Right renal cortex interstitium (tissue), 3 donors: ENCODE measurements at places on chromosomes 3 and 15.

GRCh38 chr3:186519021-186519658, 25.0 kb downstream of the CRYGS start:
- DNase-seq: no peak

DNA sequence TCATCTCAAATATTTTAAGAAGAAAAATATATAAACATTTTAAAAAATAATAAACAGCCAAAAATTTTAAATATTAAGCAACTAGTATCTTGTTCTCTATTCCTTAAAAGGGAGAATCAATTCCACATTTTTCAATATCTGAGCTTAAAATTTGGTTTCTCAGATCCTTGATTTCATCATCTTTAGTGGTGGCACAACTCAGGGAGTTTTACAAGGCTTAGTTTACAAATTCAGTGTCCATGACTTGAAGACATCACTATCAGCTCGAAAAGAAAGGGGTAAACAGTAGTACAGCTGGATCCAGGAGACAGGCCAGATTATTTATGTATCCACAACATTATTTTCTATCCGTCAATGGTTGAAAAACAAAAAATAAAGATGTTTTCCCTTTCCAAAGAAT, 11.6 kb downstream of the IGF2BP2 start:
- DNase-seq: no peak

DNA sequence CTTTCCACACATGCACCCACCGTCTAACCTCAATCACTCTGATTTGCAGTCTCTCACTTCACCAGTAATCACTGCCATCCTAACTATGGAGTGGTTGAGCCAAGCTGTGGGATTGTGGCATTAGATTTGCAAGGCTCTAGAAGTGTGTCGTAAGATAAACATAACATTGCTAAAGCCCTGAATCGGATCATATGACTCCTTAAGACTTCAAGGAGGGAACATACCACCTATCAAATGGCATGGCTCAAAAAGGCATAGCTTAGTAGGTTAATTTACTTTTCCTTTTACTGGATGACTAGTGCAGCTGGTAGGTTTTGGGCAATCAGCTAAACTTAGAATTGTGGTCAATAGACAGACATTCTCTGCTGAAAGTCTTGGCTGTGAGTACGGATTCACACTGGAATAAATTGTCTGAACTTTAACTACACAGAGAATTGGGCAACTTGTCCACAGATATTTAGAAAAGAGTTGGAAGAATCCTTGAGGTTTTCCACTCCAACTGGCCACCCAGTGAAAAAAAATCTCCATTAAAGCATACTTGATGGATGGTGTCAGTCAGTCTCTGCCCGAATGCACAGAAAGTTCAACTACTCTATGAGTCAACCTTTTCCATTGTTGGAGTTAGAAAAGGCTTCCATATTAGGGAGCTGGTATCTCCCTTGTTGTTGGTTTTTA, 476.7 kb upstream of the CBLB start:
- no peak for DNase-seq

DNA sequence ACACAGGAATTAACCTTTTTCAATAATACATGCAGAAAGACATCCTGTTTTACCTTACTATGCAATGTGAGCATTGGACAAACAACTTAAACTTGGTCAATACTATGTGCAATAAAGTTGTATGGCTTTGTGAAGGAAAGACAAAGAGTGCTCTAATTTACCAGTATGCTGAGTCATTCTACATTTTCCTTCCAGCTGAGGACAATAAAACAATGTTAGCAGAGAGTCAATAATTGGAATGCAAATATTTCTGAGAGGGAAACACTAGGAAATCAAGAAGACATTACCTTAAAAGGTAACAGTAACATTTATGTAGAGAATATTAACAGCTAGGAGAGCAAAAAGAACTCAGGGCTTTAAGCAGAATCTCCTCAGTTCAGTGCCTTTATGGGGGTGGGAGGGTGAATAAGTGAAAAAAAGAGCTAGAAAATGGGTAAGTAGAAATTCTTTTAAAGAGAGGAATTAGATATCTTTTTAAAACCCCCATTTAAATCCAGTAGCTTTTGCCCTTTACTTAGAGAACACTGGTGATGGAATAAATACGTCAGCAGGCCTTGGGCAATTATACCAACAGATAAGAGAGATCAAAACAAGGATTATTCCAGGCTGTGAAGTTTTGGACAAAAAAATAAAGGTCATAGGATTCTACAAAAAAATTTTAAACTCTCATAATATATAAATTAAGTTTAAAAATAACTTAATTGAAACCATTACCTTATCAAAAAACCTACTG, 11.6 kb upstream of the HGD start:
- no peak for DNase-seq

- DNase-seq: no peak
Observed at GRCh38 chr15:51193979-51194378, 99.3 kb upstream of the TNFAIP8L3 start.

GRCh38 chr3:51703761-51704510, 2.9 kb upstream of the GRM2 start:
- no peak for DNase-seq

DNA sequence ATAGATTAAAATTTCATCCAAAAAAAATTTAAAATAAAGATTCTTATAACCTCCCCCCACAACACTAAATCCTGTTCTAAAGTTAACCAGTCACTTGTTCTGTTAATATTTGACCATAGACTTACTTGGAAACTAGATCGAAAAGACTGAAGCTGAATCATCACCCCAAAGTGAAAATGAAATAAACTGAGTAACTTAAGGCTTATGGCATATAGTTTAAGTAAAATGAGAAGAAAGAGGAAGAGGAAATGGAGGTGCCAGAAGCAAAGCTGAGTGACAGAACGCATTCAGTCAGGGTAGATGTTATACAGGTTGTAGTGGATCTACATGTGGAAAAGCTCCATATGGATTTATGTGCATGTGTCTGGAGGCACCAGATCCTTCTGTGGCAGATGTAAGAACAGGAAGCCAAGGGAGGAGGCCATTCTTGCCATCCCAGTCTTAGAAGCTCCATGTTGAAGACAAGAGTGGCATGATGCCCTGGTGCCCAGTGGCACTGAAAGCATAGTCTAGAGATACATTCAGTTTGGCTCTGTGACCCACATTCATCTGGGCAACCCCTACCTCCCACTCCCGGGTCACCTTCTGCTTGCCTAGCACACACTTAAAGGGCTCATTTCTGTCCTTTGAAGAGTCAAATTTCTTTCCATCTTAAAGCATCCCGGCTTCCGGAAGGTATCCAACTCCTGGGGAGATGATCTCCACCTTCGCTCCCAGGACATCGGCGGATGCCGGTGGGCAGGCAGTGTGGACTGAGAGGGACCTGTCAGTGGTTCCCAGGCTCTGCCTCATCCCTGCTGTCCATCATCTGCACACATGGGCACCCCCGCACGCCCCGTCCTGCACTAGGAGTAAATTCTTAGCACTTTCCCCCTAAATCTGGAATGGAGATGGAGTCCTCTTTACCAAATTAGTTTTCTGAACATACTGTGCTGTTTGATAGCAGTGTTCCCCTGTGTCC, 90.8 kb downstream of the NEO1 start:
- no peak for DNase-seq

GRCh38 chr3:49199239-49199899, 28.0 kb downstream of the KLHDC8B start:
- DNase-seq: peak; percentile 52

DNA sequence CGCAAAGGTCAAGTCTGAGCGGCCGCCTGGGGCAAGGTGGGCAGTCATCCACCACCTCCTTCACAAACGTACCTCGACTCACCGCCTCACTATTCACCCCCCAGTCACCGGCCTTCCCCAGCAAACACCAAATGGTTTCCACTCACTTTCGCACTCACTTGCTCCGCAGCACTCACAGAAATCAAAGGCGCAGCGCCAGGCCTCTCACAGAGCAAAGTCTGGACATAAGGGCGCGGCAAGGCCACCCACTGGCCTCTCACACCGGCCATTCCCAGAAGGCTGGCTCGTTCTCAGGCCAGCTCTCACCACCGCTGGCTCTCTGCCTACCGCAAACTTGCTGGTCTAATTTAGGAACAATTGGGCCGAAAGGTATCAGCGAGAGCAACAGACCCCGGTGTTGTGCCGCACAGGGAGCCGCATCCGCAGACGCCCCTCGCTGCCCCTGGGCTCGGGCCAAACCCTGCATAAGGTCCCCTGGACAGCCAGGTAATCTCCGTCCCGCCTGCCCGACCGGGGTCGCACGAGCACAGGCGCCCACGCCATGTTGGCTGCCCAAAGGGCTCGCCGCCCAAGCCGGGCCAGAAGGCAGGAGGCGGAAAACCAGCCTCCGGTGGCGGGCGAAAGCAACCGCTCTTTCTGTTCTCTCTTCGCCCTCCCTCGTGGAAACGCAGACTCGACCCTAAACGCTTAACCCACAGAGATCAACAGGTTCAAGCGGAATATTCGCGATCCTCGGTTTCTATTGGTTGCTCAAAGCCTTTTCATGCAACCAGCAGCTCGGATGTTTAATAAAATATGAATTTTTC, 2.9 kb downstream of the SHOX2 start:
- no peak for DNase-seq

GRCh38 chr3:139978966-139979365, 44.0 kb downstream of the CLSTN2 start:
- DNase-seq: no peak

DNA sequence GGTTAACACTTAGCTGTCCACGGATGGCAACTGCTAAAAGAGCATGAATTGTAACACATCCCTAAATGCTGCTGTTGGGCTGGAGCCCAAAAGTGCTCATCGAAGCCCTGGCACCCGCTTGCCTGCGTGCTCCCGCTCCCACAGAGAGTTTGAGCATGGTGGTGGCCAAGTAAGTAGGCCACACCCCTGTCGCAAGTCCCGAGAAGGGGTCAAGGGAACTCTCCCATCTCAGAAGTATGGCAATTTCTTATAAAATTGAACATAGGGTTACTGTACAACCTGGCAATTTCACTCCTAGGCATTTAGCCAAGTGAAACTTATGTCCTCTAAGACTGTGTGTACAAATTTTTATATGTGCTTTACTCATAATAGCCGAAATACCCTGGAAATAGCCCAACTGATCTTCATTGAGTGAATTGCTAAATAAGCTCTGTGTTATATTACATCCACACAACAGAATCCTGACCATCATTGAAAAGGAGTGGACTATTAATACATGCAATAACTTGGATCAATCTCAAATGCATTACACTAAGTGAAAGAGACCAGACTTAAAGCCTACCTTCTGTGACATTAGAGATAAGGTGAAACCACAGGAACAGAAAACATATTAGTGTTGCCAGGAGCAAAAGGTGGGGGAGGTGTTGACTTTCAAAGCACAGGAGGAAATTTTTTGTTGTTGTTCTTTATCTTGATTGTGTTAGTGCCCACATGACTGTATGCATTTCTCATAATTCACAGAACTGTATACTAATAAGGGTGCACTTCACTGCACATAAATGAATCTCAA, 1.5 kb upstream of the GCSAM start:
- no peak for DNase-seq

DNA sequence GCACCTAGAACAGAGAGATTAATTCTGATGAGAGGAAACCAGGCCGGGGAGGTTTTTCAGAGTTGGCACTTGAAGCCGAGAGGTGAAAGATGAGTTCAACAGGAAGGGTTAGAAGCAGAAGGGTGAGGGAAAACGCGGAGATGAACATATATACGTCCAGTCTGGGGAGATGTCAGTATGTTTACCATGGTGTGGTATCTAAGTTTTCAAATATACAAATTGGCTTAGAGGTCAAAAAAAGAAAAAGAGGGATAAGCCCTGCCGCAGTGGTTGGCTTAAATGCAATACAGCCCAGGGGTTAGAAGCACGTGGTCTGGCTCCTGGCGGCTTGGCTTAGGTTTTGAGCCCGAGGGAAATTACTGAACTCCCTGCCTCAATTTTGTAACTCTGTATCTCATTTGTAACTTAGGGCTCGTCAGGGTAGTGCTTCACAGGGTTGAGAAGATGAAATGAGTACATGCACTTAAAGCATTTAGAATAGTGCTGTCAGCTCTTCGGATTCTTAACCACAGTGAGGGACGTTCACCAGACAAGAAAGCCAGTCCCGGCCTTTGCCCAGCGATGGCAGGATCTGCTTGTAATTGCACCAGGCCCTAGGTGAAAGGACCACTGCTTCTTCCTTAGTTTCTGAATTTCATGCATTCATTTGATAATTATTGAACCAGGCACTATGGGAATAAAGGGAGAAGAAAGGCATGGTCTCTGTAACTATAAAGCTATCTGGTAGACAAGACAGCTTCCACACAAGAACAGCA, 6.4 kb downstream of the HES1 start:
- DNase-seq: no peak

DNA sequence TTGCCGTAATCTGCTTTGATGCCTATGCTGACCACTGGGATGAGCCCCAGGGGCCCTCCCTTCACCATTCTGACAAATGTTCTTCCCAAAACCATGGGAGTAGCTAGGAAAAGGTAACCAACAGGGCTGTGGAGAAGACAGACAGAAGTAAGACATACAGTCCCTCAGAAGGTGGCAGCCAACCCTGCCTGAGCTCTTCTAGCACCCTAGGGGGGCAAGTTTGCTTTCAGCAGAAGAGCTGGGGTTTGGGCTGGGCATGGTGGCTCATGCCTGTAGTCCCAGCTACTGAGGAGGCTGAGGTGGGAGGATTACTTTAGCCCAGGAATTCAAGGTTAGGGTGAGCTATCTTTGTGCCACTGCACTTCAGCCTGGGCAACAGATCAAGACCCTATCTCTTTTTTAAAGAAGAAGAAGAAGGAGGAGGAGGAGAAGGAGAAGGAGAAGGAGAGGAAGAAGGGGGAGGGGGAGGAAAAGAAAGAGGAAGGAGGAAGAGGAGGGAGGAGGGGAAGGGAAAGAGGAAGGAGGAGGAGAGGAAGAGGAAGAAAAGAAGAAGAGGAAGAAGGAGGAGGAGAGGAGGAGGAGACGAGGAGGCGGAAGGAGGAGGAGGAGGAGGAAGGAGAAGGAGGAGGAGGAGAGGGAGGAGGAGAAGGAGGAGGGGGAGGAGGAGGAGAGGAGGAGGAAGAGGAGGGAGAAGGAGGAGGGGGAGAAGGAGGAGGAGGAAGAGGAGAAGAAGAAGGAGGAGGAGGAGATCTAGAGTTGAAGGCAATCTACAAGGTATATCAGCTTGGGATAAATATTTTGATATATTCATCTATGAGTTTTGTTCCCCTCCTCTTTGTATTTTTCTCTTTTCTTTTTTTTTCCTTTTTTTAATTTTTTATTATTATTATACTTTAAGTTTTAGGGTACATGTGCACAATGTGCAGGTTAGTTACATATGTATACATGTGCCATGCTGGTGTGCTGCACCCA, 44.9 kb upstream of the ABHD2 start:
- DNase-seq: no peak

DNA sequence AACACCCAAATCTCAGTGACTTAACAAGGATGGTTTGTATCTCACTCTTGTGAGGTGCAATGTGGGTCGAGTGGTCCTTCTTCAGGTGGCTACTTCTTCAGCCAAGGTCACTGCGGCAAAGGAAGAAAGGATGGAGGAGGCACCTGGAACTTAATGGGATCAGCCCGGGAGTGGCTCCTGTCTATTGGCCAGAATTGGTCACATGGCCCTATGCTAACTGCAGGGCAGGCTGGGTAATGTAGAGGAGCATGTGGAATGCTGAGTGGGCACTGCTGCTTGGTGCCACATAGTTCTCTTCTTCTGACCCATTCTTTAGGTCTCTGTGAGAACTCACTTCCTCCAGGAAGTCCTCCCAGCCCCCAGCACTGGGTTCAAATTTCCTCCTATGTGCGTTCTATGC, 20.3 kb upstream of the FAM3D start:
- DNase-seq: no peak
